ENCODE measurements at places on chromosomes 3 and 15.

DNA sequence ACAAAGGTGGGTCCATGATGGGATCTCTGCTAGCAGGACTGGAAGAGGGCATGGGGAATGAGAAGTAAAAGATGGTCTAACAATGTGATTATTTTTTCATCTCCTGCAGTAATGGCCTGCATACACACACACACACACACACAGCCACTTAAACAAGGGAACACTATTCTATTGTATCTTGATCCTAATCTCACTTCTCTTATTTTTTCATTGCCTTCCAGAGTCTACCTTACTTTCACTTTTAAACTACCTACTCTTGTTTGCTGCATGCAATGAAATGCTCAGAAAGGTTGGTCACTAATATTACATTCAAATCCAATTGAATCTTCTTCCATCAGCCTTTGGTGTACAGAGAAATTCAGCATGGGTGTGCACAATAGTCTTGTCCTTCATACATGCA lies 853.8 kb downstream of the IGSF11 start:
- no peak for DNase-seq

GRCh38 chr3:23667536-23668429 lies 138.0 kb upstream of the UBE2E1 start:
- no peak for DNase-seq

GRCh38 chr3:45981346-45982074 lies 14.1 kb downstream of the FYCO1 start:
- no peak for DNase-seq

DNA sequence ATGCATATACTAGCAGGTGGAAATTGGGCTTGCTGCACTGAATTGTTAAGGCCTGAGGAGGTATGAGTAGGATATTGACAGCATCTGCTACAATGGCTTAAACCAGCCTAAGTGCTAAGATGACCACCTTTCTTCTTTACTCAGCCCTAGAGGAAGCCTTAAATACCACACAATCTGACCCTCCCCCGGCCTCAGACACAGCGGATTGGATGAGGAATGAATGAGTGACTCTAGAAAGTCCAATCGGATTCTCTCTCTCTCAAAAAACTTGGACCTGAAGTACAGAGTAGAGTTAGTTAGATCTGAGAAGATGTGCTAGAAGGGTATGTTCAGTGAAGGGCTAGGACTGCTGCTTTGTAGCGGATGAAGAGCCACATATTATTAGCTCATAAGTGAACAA lies 39.9 kb upstream of the C3orf49 start:
- no peak for DNase-seq

- DNase-seq, result no peak
Observed at GRCh38 chr3:184811034-184811433, 932 bp upstream of the VPS8 start.

- no peak for DNase-seq
Observed at GRCh38 chr3:171236265-171237008, 209.9 kb upstream of the SLC2A2 start.

- no peak for DNase-seq
Observed at GRCh38 chr3:97421565-97421964, 343.0 kb upstream of the ARL6 start.

- no peak for DNase-seq
Observed at GRCh38 chr15:77550301-77551251, 82.1 kb downstream of the LINGO1 start.

GRCh38 chr3:148829926-148830325 lies 2.3 kb downstream of the CPB1 start:
- DNase-seq, result no peak

- no peak for DNase-seq
Observed at GRCh38 chr15:78097667-78098066, 5.3 kb downstream of the SH2D7 start.

DNA sequence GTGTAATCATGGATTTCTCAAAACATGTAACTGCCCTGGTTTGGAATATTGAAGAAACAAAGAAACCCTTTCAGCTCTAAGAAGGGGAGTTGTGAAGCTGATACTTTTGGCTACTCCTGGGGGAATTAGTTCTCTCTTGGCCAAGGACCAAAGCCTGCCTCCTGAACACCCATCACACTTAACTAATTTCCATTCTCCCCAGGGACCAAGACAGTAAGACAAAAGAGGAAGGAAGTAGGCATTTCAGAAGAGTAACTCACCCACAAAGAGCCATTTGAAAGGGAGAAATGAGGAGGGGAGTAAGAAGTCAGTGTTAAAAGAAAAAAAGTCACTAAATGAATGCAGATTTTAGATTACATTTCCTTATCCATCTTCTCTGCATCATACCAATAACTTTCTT lies 328.0 kb upstream of the SOX2 start:
- no peak for DNase-seq

- no peak for DNase-seq
Observed at GRCh38 chr15:78411061-78411460, 27.0 kb upstream of the IREB2 start.

DNA sequence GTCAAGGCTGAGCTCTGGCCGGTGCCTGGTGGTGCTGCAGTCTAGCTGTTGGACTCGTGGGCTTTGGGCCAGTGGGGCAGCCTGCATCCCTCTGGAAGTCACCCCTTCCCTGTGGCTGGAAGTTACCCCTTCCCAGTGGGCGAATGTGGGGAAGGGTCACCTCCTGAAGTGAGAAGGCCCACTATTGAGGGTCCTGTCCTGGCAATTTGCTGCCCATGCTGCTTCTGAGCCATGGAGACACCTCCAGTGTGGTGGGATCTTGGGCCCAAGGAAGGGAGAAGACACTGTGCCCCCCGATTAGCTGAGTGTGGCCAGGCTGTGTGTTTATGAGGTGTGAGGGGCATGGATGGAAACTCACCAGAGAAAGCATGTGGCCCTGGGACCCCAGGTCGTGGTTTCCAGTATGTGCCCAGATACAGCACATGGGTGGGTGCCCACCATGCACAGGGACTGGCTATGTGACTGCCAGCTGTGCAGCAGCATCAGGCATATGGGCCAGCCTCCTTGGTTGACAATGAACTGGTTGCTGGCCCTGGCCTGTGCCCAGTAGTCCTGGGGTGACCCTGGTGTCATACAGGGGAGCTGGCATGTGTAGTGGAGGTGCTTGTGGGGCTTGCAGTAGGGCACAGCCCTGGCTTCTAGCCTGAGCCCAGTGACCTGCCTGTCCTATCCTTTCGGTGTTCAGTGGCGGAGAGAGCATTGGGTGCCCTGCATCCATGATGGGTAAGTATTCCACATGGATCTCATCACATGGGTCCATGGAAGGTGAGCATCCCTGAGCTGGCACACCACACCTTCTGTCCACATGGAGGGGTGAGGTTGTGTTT lies 221.2 kb downstream of the SNRPN start:
- DNase-seq, result no peak

- no peak for DNase-seq
Observed at GRCh38 chr15:67745073-67746006, 80.0 kb upstream of the SKOR1 start.

GRCh38 chr3:107661447-107662123 lies 138.8 kb downstream of the BBX start:
- DNase-seq, result no peak

DNA sequence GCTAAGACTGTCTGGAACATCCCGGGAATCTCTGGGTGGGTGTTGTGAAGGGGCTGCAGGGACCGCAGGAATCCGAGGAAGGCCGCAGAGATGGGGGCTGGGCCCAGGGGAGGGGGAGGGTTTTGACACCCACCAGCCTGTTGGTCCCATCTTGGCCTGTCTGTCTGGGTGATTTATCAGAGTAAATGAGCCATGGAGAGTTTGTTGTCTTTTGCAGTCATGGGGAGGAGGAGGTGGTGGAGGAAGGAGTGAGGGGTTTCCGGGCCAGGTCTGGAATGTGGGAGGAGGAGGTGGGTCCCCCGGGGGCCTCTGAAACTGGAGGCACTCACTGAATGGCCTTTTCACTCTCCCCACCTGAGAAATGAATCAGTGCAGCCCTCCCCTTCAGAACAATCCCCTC lies 11.5 kb downstream of the SEMA3F start:
- no peak for DNase-seq

GRCh38 chr3:176920766-176921160 lies 276.5 kb downstream of the TBL1XR1 start:
- DNase-seq, result no peak

DNA sequence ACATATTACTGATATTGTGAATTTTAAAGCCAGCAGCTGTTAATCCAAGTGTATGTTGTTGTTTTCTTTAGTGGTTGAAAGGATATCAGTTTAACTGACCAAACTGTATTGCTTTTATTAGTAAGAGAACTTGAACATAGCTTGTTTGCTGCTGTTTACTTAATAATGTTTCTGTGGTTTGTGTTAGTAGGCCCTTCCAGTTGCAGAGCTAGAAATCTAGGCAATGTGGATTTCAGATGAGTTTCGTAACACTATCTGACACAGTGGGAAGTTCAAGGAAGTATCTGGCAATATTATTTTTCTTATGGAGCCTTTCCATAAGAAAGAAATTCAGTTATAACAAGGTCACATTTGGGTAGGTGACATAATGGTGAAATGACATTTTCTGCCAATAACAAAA lies 18.5 kb downstream of the ZNF609 start:
- no peak for DNase-seq

Measured in urothelium cell line (cell line).